T-helper 2 cell (primary cell): ENCODE measurements at places on chromosomes 16 and 17.
A peak's percentile ranks its signal among the peaks of the same experiment; 100 is the strongest.

DNA sequence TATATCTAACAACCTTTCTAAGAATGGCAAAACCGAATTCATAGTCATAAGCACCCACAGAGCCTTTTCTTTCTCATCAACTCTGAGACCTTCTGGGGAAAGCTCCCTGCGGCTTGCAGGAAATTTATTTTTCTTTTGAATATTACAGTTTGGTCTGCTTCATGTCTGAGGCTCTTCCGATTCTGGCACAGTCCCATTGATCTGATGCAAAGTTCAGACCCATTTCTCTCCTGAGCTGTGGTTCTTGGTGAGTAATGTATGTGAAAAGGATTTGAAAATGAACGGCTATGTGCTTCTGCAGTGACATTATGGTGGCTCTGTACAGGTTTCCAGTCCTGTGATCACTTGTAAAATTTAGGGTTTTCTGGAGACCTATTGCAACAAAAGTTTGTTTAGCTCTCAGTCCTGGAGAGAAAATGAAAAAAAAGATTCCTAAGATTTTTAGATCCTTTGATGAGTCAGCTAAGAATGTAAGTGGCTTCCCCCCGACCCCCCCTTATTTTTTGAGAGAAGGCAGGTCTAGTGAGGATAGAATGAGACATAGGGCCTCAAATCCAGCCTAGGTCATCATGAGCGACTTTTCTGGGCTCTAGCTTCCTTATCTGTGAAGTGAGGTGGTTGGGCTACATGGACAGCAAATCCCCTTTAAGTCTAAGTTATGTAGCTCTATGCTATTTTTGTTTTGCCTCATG lies 4.6 kb downstream of the GAN start:
- no peak for DNase-seq

- no peak for DNase-seq
Measured at GRCh38 chr17:50426814-50427787, 1.1 kb downstream of the ACSF2 start.

DNA sequence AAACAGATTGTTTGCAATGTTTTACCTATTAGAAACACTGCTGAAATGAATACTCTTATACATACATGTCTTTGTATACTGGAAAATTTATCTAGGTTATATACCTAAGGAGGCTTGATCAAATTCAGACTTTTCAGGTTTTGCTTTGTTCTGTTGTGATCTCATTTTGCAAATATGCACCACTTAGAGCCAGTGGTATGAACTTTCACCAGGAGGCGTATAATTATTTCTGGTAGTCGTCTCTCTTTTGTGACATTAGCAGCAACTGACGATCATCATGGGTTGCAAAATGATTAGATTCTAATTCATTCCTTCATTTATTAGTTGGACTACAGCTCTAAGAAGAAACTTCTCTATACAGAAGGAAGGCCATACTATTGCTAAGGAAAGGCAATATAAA lies 26.9 kb downstream of the AP1G1 start:
- DNase-seq: no peak

DNA sequence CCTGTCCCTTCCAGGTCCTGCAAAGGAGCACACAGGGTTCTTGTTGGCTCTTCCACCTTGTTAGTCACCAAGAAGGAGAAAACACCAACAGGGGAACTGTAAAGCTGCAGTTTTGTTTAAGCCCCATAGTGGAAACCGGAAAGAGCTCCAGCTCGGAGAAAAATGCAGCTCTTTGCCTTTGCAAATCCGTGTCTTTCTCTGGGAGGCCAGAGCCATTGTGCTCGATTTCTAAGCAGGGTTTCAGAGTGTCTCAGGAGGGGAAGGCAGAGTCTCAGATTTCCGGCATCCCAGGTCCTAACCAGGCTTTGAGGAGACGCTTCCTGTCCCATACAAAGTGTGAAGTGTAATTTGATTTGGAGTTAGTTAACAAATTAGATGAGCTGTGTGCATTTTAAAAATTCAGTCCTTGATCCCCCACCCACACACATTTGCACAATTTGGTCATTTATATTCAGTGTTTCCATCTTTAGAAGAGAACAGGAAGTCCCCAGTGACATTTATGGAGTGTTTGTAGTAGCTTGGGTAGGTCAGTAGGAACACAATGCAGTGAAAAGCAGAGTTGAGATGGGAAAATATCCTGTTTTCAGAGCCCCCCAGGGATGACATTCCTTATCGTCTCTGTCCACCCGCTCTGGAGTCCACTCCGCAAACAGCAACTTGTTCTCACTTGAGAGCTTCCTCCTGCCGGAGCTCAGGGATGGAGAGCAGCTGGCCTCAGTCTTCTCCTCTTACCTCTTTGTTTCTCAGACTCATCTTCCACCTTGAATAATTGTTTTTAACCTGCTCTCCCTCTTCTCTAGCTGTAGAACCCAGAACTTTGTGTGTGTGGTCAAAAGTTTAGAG lies 331.9 kb downstream of the SEC14L1 start:
- DNase-seq: no peak

DNA sequence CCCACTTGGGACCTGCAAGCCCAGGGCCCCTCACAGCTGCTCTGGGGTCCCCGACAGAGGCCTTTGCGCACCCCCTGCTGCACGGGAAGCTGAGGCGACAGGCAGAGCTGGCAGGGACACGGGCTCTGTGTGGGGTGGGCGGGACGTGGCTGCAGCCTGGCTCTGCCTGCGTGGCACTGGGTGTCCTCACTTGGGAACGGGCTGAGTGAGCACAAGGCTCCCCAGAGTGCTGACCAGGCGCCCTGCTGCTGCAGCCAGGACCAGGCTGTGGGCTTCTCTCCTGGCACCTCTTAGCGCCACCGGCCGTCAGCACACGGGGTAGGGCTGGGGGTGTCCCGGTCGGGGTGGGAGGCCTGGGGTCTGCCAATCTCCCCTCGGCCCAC lies 6.6 kb downstream of the C1QTNF8 start:
- no peak for DNase-seq

- no peak for DNase-seq
Measured at GRCh38 chr16:49867796-49868668, 12.1 kb upstream of the ZNF423 start.

DNA sequence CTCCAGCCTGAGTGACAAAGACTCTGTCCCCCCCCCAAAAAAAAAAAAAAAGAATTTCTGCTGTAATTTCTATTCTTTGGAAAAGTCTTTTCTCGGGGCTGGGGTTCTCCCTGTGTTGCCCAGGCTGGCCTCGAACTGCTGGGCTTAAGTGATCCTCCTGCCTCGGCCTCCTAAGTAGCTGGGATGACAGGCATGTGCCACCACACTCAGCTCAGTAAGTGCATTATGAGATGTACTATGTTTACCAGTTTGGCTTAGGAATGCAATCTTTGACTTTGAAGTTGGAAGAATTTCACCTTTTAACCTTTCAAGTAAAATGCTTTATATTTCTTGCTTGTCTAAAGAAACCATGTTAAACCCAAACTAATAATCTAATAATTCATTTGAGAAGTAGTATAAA lies 28.0 kb upstream of the ADCY7 start:
- no peak for DNase-seq

DNA sequence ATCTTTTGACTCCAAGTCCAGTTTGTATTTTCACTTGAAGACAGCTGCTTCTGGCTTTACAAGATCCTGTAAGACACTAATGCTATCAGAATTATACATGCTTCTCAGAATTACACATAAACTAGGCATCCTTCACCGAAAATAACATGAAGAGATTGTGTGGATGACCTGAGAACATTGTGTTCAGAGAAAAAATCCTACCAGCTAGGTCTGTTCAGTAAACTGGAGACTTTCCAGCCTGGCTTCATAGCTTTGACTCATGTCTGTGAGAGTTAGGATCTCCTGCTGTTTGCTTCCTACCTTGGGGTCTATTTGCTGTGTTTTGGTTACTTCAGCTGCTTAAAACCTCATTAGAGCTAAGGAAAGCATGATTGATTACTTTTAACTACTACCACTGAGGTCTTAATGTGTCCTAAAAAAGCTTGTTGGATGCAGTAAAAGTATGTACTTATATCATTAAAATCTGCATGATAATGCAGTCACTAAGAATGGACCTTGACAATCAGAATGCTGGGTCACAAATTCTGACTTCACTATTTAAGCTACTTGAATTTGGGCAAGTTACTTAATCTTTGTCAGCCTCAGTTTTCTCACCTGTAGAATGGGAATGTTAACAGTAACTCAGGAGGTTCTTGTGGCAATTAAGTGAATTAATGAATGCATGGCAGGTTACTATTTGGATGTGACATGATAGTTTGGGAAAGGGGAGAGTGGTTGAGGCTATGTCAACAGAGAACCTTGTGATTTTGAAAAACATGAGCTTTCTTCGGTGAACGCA lies 8.0 kb upstream of the MYH13 start:
- no peak for DNase-seq

GRCh38 chr16:8572063-8572918 lies 18.0 kb downstream of the TMEM114 start:
- no peak for DNase-seq

DNA sequence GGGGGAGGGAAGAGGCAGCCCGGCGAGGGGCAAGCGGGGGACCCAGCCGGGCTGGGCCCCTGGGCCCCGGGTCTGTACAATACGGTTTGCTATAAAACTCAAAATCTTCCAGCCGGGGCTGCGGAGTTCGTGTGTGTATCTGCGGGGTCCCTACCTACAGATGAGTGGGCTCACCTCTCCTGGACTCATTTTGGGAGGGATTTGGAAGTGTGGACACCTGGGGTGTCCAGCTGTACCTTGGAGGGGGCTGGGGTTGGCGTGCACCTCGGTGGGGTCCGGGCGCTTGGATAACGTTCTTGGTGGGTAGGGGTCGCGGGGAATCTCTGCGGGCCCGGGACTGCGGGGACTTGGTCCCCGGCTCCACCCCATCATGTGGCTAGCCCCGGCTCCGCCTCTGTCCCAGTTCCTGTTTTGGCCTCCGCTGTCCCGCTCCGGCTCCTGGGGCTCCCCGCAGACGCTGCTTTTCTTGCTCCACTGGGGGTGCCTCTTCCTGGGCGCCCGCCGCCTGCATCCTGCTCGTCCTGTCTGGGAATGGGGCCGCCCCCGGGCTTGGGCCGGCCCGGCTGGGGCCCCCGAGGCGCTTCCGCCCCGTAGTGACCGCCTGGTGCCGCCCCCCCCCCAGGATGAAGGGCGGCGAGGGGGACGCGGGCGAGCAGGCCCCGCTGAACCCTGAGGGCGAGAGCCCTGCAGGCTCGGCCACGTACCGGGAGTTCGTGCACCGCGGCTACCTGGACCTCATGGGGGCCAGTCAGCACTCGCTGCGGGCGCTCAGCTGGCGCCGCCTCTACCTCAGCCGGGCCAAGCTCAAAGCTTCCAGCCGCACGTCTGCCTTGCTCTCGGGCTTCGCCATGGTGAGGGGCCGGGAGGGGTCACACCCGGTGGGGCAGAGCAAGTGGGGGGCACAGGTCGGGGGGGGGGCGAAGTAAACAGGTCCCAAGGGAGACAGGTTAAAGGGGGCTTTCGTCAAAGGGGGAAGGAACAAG lies at the start of gene ORAI3:
Gene ORAI3, plus strand, starts transcription at position 402 of the 983 bp plus-strand sequence. Its CDS starts 222 bp downstream, at position 624.
- DNase-seq: peak; percentile 29

- DNase-seq: no peak
Measured at GRCh38 chr17:49224997-49225337, 5.6 kb downstream of the PHOSPHO1 start.

GRCh38 chr17:79777894-79778503 lies at the start of gene CBX2:
TSS of gene CBX2 (plus strand) at chr17:79778148. CDS start at chr17:79778236, 88 bp downstream.
- peak; percentile 84 for DNase-seq

- no peak for DNase-seq
Measured at GRCh38 chr16:79250502-79251098, 349.9 kb downstream of the MAF start.

- DNase-seq: no peak
Measured at GRCh38 chr16:73951481-73951880, 345.1 kb upstream of the PSMD7 start.

DNA sequence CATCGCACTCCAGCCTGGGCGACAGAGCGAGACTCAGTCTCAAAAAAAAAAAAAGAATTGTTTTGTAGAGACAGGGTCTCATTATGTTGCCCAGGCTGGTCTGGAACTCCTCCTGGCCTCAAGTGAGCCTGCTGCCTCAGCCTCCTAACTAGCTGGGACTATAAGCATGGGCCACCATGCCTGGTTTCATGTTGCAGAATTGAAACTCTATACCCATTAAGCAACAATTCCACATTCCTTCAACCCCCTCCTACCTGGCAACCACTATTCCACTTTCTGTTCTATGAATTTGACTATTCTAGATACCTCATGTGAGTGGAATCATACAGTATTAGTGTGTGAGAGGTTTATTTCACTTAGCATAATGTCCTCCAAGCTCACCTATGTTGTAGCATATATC lies 24.5 kb downstream of the RNF135 start:
- no peak for DNase-seq

DNA sequence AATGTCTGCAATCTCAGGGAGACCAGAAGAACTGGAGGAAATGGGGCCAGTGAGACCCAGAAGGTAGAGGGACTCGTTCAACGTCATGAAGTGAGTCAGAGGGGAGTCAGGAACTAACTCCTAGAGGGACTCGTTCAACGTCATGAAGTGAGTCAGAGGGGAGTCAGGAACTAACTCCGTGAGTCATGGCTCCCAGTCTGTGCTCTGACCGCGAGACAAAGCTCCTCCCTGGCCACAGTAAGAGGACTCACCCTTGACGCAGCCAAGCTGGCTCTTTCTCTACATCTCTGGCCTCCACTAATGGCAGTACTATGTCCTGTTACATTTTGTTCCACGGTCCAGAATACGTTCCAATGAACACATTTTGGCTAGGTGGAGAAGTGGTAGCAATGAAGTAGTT lies 902.5 kb downstream of the KCNJ2 start:
- DNase-seq: no peak

GRCh38 chr16:4067262-4068001 lies 48.8 kb downstream of the ADCY9 start:
- no peak for DNase-seq

DNA sequence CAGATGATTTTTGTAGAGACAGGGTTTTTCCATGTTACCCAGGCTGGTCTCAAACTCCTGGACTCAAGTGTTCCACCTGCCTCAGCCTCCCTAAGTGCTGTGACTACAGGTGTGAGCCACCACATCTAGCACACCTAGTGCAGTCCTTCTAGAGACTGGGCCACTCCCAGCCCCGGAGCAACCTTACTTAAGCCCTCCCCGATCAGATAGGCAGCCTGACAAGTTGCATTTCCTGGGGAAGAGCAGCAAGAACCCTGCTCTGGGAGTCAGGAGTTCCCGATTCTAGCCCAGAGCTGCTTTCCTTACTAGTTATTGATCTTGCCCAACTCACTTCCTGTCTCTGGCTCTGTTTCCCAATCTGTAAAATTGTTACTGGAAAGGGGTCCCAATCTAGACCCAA lies 7.0 kb upstream of the NAGLU start:
- no peak for DNase-seq

- no peak for DNase-seq
Measured at GRCh38 chr17:80559825-80560251, 15.2 kb downstream of the RPTOR start.

- no peak for DNase-seq
Measured at GRCh38 chr17:57136355-57136754, 51.3 kb downstream of the AKAP1 start.

DNA sequence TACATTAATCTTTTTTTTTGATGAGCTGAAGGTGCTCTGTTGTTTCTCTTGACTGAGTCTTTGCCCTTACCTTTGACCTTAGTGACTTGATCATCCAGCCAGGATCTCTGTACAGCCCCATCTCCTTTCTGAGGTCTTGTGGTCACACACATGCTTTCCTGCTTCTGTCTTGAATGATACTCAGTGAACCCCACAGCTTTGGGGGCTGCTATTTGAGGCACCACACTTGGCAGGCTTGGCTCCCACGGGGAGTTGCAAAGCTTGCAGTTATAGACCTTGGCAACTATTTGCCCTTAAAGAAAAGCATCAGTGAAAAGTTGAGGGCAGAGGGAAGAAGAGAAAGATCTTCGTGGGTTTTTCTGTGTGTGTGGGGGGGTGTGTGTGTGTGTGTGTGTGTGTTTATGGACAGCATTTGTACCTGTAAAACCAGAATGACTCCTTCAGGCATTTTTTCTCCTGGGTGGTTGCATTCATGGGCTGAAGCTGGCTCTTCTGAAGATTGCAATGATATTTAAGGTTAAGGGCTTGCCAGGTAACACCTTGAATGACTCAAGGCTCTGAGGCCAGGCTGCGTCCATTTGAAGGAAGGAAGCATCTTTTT lies 101.6 kb downstream of the MSI2 start:
- no peak for DNase-seq
